ENCODE measurements at places on chromosomes 16 and 17. TPM values are rescaled to one million over a fixed set of nuclear protein-coding genes. Genes with fewer than 3 reads are reported as not detected.
A peak's percentile ranks its signal among the peaks of the same experiment; 100 is the strongest.

GRCh38 chr16:13554005-13554404 lies 365.9 kb upstream of the ERCC4 start:
- no peak for DNase-seq
- no peaks in the 10 kb centered on the region for H3K27me3 ChIP-seq
- H3K4me3 ChIP-seq = no peak overlapping the region
- H3K27ac ChIP-seq = no peak overlapping the region
- no peaks in the 10 kb centered on the region for H3K4me1 ChIP-seq

- H3K27me3 ChIP-seq = no peaks in the 10 kb centered on the region
These were observed 653.1 kb upstream of the SOX9 start for GRCh38 chr17:71467719-71468118.

- no peak overlapping the region for H3K27ac ChIP-seq
- H3K27me3 ChIP-seq = no peaks in the 10 kb centered on the region
- DNase-seq = no peak
- H3K36me3 ChIP-seq = peaks cover 20% of the 10 kb centered on the region
These were observed 36.4 kb downstream of the AKAP1 start for GRCh38 chr17:57121308-57122042.

GRCh38 chr16:65278874-65279273 lies 157.0 kb upstream of the CDH11 start:
- no peaks in the 10 kb centered on the region for H3K36me3 ChIP-seq
- no peaks in the 10 kb centered on the region for H3K4me1 ChIP-seq
- no peaks in the 10 kb centered on the region for H3K27me3 ChIP-seq
- H3K27ac ChIP-seq = no peak overlapping the region

DNA sequence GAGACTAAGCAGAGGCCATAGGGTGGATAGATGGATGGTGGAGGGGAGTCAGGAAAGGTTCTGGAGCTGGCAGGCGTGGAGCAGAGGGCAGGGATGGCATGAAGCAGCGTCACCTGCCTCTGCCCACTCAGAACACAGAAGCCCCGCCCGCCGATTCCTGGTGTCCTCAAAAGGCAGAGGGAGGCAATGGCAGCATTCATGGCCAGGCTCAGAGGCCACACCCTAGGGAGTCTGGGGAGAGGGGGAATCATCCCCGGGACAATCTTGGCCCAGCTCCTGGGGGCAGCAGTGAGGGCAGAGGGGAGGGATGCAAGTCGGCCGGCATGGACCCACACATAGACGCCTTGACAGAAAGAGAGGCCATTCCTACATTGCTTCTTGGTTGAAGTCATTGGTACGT lies 60.7 kb upstream of the CACNG4 start:
- H3K36me3 ChIP-seq = no peaks in the 10 kb centered on the region
- H3K27ac ChIP-seq = no peak overlapping the region
- no peaks in the 10 kb centered on the region for H3K27me3 ChIP-seq

Gene ACSM2B
- not detected for total RNA-seq

DNA sequence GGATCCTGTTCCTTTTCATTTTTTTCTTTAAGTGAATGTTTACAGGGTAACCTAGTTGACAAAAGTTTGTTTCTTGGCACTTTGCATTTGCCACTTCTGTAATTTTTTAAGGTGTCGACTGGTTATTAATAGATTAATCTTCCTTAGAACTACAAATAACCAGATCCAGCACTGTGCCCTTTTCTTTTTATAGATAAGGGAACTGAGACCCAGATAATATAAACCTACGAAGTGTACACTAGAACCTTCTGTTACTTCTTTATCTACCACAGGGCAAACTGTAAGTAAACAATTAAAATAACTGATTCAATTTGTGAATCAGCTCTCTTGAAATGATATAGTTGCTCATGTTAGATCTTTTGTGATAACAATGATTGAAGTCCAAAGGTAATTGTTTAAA lies 55.4 kb downstream of the NLK start:
- H3K4me1 ChIP-seq = no peaks in the 10 kb centered on the region
- H3K4me3 ChIP-seq = no peak overlapping the region
- no peak overlapping the region for H3K27ac ChIP-seq
- no peak for DNase-seq
- no peaks in the 10 kb centered on the region for H3K27me3 ChIP-seq

- no peak overlapping the region for H3K27ac ChIP-seq
- no peaks in the 10 kb centered on the region for H3K4me1 ChIP-seq
- H3K27me3 ChIP-seq = no peaks in the 10 kb centered on the region
- no peak overlapping the region for H3K4me3 ChIP-seq
These were observed 359.7 kb downstream of the CDH11 start for GRCh38 chr16:64762211-64762610.

- H3K4me1 ChIP-seq = no peaks in the 10 kb centered on the region
- DNase-seq = no peak
- no peak overlapping the region for H3K27ac ChIP-seq
- no peaks in the 10 kb centered on the region for H3K36me3 ChIP-seq
- no peak overlapping the region for H3K4me3 ChIP-seq
- no peaks in the 10 kb centered on the region for H3K27me3 ChIP-seq
These were observed 330.0 kb upstream of the DYNLRB2 start for GRCh38 chr16:80210787-80211186.

- no peak overlapping the region for H3K4me3 ChIP-seq
- no peaks in the 10 kb centered on the region for H3K27me3 ChIP-seq
- no peaks in the 10 kb centered on the region for H3K36me3 ChIP-seq
- H3K27ac ChIP-seq = no peak overlapping the region
- no peak for DNase-seq
These were observed 31.0 kb downstream of the CTCF start for GRCh38 chr16:67593288-67593687.

DNA sequence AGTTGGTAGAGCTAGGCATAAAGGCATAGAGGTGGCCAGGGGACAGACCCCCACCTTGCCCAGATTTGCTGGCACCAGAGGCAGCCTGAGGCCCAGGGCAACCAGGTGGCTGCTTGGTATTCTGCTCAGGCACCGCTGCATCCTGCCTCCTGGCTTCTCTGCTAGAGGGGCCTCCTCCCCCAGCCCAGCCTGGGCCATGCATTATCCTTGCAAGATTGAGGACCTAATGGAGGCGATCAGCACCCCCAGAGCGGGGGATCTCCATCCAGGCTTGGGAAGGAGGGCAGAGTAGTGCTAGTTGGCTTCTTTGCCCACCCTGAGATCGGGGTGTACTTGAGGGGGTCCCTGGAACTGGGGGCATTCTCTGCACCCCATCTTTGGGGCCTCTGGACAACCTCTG lies 23.8 kb downstream of the CDK5RAP3 start:
- DNase-seq = no peak
- H3K4me3 ChIP-seq = no peak overlapping the region
- H3K4me1 ChIP-seq = no peaks in the 10 kb centered on the region
- no peaks in the 10 kb centered on the region for H3K27me3 ChIP-seq
- H3K27ac ChIP-seq = no peak overlapping the region
- H3K36me3 ChIP-seq = no peaks in the 10 kb centered on the region

DNA sequence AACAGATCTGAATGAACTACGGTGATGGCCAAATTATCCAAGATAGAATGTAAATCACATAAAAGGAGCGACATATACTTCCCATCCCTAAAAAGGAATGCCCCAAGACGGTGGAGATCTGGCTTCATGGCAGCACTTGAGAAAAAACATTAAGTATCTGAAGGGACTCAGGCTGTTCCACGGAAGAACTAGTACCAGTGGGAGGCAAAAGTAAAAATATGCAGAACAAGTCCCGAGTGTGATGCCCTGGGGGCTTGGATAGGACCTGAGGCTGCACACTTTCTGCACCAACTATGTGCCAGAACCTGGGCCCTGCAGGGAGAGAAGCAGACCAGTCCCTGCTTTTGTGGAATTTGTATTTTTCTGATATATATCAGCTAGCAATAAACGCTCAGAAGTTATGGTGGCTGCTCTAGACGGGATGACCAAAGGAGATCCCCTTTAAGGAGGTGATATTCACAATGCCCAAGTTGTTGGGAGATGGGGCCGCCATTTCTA lies 539 bp upstream of the CKLF start:
- peak overlapping the region; percentile 55 for H3K4me3 ChIP-seq
- H3K27ac ChIP-seq = peak overlapping the region; percentile 86
- no peaks in the 10 kb centered on the region for H3K36me3 ChIP-seq
- no peaks in the 10 kb centered on the region for H3K27me3 ChIP-seq
- H3K4me1 ChIP-seq = peaks cover 5% of the 10 kb centered on the region

- DNase-seq = no peak
- no peaks in the 10 kb centered on the region for H3K36me3 ChIP-seq
- no peaks in the 10 kb centered on the region for H3K27me3 ChIP-seq
- no peak overlapping the region for H3K4me3 ChIP-seq
These were observed 21.1 kb upstream of the DOK4 start for GRCh38 chr16:57507136-57508034.

Data from colonic mucosa (tissue), 4 donors.